ENCODE measurements at places on chromosomes 5 and 9. TPM values are rescaled to one million over a fixed set of nuclear protein-coding genes. Genes with fewer than 3 reads are reported as not detected.

- no peak for DNase-seq
These were observed 31.5 kb downstream of the EHMT1 start for GRCh38 chr9:137650259-137650658.

The LCN10 gene
- total RNA-seq: 0.90 TPM

GRCh38 chr5:97100476-97100875, 41.9 kb downstream of the LIX1 start:
- DNase-seq: no peak

GRCh38 chr5:147037515-147038205, 159.1 kb upstream of the PPP2R2B start:
- DNase-seq: no peak

The EPB41L4A gene
- 0.44 TPM for total RNA-seq

GRCh38 chr9:137534256-137535119, 15.7 kb downstream of the PNPLA7 start:
- DNase-seq: no peak

- no peak for DNase-seq
These were observed 3.0 kb downstream of the C8G start for GRCh38 chr9:136947955-136948510.

The PRXL2C gene
- 11.5 TPM for total RNA-seq

DNA sequence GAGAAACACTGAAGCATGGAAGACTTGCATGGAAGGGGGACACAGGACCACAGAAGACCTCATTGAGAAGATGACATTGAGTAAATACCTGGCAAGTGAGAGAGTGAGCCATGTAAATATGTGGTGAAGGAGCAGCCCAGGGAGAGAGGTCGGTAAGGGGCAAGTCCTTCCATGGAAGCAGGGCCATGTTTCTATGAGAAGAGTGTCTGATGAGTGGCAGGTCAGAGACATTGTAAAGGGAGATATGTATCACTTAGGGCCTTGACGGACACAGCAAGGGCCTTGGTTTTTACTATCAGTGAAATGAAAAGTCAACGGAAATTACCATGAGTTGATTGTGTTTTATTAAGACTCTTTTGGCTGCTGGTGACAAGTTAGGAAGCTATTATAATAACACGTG, 336.4 kb downstream of the PLK2 start:
- no peak for DNase-seq

DNA sequence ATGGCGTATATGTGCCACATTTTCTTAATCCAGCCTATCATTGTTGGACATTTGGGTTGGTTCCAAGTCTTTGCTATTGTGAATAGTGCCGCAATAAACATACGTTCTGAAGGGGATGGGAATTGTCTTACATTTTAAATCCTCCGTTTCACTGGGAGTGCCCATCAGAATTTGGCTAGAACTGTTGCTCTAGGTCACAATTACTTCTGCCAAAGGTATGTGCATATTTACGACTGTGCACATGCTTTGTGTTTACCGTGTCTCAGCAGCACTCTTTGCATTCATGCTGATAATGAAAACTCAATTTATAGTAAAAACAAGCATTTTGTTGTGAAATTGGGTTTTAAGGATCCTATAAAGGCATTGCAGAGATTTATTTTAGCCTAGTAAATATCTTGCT, 151.9 kb upstream of the ZNF618 start:
- no peak for DNase-seq

DNA sequence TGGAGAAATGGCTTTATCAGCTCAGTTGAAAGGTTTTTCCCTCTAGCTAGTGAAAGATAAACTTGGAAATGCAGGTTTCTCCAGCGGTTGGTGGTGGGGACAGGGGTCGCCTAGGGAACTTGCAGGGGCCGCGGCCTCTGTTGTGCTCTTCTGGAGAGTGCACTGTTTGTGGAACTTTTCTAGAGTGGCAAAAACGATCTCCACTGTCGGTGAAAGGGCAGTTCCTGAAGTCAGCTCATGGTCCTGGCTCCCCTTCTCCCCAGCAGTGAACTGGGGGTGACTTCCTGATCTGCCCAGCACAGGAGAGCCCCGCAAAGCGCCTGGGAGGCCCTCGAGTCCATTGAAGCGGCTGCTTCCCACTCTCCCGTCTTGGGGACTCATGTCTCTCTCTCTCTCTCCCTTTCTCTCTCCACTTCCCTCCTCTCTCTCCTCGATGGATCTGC, 3.2 kb downstream of the IRX1 start:
- DNase-seq: no peak

- no peak for DNase-seq
These were observed 500.4 kb upstream of the PAPPA start for GRCh38 chr9:115653171-115653606.

The HCN1 gene
- total RNA-seq: not detected

GRCh38 chr9:95010431-95010838, 283.9 kb downstream of the AOPEP start:
- DNase-seq: no peak

DNA sequence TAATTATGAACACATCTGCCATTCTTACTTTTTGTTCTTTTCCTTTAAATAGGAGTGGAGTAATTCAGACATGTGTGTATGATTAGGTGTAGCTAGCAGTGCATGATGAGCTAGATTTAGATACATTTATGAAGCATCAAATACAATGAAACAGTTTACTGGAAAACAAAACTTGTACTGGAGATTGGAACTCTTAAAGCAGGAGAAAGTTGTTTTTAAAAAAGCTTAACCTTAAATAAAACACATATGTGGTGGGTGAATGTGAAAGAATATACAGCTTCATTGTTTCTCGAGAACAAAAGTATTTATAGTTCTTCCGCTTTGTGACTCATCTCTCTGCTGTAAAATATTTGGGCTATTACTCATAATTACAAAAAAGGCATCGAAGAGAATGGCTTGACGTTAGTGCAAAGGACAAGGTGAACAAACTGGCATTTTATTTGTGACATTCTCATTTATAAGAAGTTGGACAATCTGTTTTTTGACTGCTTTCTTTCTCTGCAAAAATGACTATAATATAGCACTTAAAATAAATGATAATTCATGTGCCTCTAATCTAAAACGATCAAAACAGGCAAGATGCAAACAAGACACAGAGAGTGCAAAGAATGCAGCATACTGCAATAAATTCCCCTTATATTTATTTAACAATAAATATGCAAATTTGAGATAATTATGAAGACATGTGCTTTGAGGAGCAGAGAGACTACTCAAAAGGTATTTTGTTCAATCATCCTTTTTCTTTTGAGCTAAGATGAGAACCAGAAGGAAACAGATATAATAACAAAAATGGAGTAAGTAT, 478.8 kb downstream of the CETN3 start:
- DNase-seq: no peak

The GPR21 gene
- 1.0 TPM for total RNA-seq

DNA sequence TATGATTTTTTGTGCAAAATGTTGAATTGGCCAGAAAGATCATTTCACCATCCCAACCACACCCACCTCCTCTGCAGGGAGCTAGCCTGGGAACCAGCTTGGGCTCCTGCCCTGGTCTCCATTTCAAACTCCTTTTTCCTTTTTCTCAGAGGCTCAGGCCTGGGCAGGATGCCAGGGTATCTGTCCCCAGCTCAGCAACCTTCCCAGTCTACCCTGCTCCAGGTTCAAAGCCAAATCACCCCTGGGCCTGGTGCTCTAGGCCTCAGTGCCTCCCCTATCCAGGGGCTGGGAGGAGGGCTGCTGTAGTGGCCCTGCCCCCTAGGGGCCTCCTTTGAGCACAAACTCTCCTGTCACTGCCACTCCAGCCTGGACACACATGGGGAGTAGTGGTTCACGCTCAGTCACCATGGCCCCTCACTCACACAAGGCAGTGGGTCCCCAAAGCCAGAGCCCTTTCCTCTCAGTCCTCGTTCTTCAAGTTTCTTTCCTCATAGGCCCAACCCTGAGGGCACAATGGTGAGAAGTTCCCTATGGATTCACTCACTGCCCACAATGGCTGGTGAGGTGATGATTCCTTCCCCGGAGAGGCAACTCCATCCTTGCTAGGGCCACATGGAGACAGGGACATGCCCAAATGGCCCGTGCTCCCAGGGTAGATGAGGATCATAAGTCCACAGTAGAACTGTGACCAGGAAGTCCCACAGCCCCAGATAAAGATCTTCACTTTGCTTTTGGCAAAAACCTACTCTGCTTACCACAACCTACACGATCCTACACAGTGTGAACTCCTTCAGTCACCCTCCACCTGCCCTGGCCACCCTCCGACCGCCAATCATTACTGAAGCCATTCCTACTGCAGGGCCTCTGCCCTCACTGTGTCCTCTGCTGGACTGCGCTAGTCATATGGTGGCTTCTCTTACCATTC, 1.6 kb upstream of the ST6GALNAC4 start:
- DNase-seq: no peak

DNA sequence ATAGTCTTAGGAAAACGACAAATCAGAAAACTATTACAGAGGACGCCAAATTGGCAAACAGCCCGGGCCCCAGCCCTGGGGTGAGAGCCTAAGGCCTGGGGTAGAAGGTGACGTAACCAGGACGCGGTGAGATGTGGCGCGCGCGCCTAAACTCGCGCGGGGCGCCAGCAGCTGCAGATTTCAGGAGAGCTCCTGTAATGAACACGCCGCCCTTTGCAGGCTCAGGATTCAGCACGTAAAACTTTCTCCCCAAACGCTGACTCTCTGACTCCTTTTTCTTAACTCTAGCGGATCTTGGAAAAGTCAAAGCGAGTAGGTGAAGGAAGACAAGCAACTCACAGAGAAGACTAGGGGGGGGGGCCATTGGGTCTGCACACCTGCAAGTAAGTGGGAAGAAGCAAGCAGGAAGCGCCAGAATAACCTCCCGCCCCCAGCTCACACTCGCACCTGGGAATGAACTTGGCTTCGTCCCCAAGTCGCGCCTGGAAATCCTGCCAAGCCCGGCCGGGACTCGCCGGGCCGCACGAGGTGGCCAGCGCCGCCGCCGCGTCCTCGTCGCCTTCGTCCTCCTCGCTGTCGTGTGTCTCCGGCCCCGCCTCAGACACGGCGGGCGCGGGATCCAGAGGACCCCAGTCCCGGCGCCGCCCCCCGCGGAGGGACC, 822 bp downstream of the RASEF start:
- DNase-seq: no peak

The PHF24 gene
- total RNA-seq: not detected

GRCh38 chr5:54115735-54116403, 194.5 kb downstream of the ARL15 start:
- no peak for DNase-seq

DNA sequence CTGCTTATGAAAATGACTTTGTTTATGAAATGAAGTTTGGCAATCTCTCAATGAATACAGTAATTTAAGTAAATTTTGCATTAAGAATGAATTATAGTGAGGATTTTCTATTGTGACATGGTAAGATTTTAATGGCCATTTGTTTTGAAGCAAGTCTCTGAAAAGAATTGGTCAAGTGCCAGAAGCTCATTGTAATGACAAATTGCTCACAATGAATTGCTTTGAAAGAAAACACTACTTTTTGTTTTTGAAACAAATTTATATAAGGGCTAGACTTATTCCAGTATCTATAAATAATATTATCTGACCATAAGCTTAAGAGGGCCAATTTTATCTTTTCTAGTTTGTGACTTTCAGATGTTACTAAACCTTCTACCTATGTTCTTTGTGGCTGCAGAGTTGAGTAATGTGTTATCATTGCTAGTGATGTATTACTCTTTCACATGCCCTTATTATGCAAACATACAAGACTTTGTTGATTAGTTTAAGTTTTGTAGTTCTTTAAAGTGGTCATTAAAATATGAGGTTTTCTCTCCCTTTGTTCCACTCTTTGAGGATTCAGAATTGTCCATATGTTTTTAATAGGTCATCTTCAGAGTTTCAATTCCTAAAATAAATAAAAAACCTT, 93.0 kb upstream of the ZNF608 start:
- no peak for DNase-seq

The EGFLAM gene
- total RNA-seq: not detected

Measured in CD4-positive, alpha-beta memory T cell (primary cell).